ENCODE measurements at places on chromosomes 6 and 20. TPM values are rescaled to one million over a fixed set of nuclear protein-coding genes. Genes with fewer than 3 reads are reported as not detected.

- DNase-seq = no peak
Observed at GRCh38 chr6:43842231-43842794, 72.3 kb downstream of the VEGFA start.

DNA sequence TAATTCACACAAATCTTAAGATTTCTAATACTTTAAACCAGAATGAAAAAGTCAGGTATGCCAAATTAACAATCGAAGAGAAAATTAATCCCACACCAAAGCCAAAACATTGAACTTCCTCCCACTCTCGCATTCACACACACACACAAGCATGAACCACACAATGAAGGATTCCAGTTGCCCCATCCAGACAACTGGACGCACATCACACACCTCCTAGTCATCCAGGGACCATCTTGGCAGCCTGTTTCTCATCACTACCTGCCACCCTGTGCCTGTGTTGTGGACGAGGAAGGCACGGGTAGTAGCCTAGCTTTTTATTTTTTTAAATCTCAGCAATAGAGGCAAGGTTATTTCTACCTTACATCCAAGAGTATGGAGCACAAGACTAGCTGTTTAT lies 15.2 kb downstream of the B4GALT5 start:
- DNase-seq = no peak

GRCh38 chr6:33168639-33169038 lies 23.6 kb downstream of the COL11A2 start:
- no peak for DNase-seq

GRCh38 chr20:51634257-51634656 lies 91.7 kb upstream of the NFATC2 start:
- no peak for DNase-seq

DNA sequence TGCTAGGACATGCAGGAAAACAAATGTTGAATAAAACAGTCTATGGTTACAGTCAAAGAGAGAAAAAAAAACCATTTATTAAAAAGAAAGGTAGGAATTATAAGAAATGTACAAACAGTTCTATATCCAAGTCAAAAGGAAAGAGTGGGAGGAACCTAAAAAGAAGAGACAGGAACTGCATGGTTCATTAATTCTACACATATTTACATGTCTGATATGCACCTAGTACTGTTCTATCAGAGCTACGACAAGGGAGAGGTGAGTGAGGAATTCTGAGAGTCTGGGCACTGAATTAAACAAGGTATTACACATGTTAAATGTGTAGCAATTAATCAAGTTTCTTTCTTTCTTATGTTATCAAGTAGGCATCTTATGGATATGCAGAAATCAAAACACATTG lies 41.9 kb downstream of the SYCP2 start:
- DNase-seq = no peak

- no peak for DNase-seq
Observed at GRCh38 chr6:142241061-142241460, 60.7 kb upstream of the ADGRG6 start.

DNA sequence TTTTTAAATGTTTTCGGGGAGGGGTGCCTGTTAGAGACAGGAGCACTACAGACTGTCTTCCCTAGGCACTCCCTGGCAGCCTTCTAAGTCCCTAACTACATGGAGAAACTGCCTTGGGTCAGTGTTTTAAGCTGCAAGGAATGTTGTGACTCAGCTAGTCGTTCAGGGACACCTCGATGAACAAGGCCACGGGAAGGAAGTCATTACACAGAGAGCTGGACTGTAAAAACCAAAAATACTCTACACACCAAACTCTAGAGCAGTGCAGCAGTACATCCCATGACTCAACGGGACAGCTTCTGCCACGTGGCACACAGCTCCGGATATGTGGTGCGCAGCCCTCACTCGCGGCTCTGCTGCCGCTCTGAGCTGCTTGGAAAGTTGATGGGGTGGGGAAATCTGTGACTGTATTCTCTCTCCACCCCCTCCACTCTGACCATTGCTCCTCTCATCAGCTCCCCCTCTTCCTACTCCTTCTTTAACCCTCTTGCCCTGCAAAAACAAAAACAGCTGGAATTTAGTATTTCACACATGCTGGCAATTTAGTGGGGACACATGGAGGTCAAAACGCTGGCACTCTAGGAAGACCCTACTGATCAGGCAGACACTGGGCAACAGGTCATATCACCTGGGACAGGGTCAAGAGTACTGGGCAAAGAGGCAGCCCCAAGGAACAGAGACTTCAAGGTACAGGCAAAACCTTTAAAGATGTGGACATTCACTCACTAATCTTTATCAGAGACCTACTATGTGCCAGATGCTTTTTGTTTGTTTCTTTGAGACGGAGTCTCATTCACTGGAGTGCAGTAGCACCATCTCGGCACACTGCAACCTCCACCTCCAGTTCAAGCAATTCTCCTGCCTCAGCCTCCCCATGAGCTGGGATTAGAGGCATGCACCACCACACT lies 10.9 kb upstream of the LPIN3 start:
- DNase-seq = peak; percentile 96

- DNase-seq = no peak
Observed at GRCh38 chr6:91267246-91267645, 680.4 kb upstream of the MAP3K7 start.

Gene TRIM40
- not detected for total RNA-seq

Gene EYS
- total RNA-seq = not detected

Gene PRELID3B
- 75.9 TPM for total RNA-seq

All from dermis blood vessel endothelial cell (primary cell).